Fibroblast of villous mesenchyme (primary cell): ENCODE measurements at places on chromosomes 1 and 21.

DNA sequence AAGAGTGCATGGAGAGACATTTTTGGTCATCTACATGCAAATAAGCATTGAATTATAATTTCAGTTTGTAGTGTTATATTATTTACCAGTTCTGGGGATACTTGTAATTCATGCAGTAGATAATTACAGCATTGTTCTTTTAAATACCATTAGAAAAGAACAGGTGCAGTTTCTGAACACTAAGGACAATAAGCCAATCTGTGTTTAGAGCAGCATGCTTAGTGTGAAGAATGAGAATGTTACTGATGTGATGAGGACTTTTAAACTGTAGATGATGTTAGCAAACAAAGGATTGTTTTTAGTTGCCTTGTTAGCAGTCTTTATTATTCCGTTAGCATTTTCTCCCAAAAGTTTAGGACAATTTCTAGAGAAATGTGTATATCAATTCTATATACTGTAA lies 348.3 kb downstream of the BRINP3 start:
- DNase-seq, result no peak

DNA sequence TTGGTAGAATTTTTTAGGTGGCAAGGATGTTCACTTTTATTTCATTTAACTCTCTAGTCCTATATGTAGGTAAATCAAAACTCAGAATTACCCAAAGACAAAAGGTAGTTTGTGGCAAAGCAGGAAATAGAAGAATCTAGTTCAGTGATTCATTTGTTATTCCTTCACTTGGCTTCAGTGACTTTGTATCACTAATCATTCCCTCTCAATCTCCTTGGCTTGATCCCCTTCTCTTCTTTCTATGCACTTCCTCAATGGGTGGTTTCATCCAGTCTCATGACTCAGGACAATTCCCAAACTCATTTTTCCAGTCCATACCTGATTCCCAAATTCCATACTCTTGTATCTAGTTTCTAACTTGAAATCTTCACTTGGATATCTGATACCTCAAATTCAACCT lies 64.9 kb downstream of the PRKACB start:
- DNase-seq, result no peak

- DNase-seq, result no peak
These were observed 9.4 kb downstream of the FCAMR start for GRCh38 chr1:206960676-206961386.

GRCh38 chr1:248111157-248111556 lies 16.2 kb downstream of the OR2L13 start:
- no peak for DNase-seq

GRCh38 chr1:21238141-21238800 lies 52.0 kb downstream of the ECE1 start:
- no peak for DNase-seq

GRCh38 chr1:111747282-111747734 lies 8.1 kb upstream of the INKA2 start:
- DNase-seq, result peak; percentile 84

DNA sequence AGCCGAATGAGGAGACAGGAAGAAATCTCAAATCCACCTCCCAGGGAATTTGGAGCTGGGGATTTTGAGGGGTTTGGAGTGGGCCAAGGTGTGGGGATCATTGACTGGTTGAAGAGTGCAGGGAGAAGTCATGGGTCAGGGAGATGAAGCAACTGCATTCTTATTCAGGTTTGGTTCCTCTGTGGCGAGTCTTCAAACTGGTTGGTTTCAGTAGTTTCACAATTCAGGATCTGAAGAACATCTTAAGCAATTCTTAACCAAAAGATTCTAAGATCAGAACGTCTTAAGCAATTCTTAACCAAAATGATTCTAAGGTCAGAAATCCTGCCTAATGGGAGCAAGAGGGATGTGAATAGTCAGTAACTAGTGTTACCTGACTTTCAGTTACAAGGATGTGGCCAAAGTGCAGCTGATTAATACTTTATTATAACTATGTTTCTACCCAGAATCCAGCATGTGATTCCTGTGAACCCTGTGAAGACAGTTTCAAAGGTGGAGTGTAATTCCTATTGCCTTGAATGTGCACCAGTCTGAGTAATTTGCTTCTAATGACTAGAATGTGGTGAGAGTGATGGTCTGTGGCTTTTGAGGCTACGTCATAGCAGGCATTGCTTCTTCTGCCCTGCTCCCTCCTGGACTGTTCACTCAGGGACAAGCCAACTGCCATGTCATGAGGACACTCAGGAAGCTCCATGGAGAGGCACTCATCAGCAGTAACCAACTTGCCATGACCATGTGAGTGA lies 61.2 kb downstream of the OLFML3 start:
- DNase-seq, result peak; percentile 41

GRCh38 chr1:53697721-53698383 lies 41.1 kb downstream of the GLIS1 start:
- peak; percentile 85 for DNase-seq

DNA sequence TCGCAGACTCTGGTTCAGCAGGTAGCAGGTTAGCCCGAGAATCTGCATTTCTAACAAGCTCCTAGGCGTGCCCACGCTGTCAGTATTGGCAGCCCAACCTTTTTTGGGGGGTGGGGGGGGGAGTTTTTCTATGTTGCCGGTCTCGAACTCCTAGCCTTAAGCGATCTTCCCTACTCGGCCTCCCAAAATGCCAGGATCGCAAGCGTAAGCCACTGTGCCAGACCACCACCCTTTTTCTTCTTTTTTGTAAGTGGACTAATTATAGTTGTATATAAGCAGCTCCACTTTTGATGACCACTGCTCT lies 480 bp upstream of the MIS18A start:
- no peak for DNase-seq

DNA sequence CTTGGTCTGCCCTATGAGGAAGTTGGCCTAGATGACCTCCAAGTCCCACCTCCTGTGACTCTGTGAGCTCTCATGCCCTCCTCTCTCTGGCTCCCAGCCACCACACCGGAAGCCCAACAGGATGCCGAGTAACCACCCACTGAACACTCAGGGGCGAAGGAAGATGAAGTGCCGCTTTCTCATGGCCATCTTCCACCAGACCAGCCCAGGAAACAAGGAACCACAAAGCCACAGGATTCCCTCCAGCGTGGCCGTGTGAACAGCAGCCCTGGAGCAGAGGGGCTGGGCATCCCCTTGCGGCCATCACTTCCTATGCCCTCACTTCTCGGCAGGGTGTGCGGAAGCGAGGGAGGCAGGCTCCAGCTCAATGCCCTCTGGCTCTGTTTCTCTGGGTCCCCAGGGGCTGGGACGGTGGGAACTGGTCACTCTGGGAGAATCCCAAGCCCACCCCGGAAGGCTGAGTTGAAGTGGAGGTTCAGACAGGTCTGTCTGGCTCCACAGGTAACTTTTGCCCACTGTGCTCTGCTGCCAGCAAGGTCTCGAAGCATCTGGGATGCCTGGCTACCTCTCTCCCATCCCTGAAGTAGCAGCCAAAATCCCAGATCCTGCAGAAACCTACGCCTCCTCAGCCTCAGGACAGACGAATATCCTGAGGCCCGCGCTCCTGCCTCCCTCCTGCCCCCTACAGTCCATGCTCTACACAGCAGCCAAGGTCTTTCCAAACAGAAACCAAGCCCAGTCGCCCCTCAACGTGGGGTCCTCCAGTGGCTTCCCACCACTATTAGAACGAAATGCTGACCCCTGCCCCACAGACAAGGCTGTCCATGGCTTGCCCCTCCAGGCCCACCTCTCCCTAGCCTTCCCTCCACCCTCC lies 44.2 kb upstream of the ECE1 start:
- DNase-seq, result peak; percentile 92

- no peak for DNase-seq
These were observed 49.5 kb downstream of the ATP6V1G3 start for GRCh38 chr1:198491028-198491427.

DNA sequence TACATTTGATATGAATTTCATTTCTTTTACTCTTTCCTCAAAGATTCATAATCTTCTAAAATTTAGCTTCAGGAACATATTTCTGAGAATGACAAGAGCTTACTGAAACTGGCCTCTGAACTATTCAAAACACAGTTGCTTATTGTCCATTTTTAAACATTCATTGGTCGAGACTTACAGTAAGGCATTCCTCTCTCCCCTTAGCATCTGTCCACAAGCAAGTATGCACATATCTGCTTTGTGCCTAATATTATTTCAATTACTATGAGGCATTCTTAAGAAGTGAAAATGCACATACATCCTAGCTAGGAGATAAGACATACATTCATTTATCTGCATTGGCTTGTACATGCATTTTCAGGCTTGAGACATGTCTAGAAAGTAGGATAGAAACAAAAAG lies 488.7 kb downstream of the PTBP2 start:
- no peak for DNase-seq

DNA sequence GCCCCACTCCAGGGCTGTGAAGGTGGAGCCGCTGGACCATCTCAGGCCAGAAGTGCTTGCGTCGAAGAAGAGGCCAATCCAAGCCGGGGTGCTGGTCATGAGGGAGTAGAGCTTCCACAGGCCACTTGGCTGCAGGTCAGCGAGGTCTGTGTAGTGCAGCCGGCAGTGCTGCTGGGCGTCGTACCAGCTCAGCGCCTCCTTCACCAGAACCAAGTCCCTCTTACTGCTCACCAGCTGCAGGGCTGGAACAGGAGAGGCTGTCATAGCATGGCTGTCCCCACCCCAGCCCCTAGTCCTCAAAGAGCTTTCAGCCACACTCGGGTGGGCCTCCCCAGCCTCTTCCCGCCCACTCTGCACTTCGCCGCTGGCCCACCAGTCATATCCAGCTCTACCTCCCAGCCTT lies 2.2 kb downstream of the CLEC20A start:
- DNase-seq, result no peak

DNA sequence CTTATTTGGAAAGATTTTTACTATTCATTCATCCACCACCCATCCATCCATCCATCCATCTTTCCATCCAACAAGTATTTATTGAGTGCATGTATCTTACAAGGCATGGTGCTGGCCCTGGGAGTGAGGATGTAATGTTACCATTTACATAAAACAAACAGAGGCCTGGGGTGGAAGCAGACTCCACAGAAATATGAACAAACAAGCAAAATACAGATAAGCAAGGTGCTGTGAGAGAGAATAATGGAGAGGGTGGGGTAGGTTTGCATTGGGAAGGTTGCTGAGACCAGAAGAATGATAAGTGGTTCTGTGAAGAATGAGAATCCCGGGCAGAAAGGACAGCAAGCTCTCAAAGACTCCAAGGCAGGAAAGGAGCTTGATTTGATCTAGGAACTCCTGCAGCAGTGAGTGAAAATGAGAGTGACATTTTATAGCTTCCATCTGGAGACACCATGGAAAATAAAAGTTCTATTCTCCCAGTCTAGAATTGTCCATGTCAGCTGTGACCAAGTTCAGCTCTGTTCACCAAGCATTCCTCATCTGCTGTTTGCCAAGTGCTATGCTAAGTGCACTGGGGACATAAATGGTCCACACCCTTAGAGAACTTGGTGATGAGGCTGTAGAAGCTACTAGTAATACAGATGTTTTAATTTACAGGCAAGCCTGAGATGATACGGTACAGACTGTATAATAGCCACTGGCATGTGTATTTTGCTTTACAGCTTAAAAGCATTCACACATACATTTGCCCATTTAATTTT lies 75.3 kb downstream of the PEX14 start:
- peak; percentile 21 for DNase-seq

DNA sequence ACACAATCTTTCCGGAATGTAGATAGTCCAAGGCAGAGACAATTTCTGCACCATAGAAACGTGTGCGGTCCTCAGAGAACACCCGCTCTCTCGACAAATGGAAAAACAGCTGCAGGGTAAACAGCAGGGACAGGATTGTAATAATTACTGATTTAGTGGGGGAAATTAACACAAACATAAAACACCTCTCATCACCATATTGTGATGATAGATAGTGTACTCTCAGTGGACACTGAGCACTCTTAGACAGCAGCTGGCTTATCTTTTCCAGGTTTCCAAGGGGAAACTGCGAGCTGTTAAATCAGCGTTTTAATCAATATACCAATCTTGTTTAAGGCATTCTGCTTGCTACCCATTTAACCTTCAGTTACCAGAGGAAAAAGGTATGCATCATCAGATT lies 277.1 kb downstream of the AKT3 start:
- DNase-seq, result no peak

GRCh38 chr1:227758366-227758765 lies 23.1 kb downstream of the SNAP47 start:
- DNase-seq, result no peak

- peak; percentile 27 for DNase-seq
These were observed 524 bp downstream of the COPA start for GRCh38 chr1:160342526-160342925.

DNA sequence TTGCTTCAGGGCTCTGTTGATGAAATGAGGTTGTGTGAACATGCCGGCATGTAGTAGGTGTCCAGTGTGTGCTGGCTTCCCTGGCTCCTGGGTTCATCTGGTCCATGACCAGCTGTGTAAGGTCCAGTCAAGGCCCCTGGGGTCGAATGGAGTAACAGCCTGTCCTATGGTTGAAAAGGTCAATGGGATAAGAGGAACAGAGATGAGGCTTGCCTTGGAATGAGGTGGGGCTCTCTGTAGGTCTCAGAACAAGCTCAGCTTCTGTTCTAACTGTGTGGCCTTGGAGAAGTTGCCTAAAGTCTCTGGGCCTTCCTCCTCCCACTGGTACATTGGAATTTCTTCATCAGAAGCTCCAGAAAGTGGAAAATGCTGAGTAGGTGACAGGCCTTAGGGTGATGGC lies 26.6 kb downstream of the RPS6KA1 start:
- no peak for DNase-seq

DNA sequence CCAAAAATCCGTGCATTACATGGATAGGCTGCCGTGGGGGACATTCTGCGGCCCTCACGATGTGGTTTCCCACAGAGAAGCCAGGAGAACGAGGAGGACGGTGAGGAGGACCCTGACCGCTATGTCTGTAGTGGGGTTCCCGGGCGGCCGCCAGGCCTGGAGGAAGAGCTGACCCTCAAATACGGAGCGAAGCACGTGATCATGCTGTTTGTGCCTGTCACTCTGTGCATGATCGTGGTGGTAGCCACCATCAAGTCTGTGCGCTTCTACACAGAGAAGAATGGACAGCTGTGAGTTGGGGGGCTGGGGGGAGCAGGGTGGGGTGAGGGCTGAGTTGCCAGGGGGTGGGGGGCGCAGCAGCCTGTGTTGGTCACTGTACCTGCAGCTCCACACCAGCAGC lies 13.2 kb downstream of the PSEN2 start:
- DNase-seq, result no peak

GRCh38 chr1:201999625-202000238 lies 10.7 kb upstream of the ELF3 start:
- DNase-seq, result peak; percentile 45

DNA sequence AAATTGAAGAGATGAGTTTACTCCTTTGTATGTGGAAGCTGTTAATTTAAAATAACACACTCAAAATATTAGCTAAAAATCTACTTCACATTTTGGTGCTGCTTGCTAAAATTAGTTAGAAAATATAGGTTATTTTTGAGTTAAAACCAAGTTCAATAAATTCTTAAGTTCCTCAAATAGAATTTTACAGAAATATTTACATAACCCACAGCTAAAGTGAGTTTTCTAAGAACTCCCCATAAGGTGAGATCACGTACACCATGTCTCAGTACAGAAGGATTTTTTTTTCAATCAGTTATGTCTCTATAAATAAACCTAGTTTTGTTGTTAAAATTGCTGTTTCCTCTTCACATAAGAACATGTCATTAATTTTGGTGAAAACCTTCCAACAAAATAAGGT lies 108.0 kb downstream of the SDCCAG8 start:
- DNase-seq, result no peak

- no peak for DNase-seq
These were observed 42.2 kb downstream of the ECE1 start for GRCh38 chr1:21247892-21248715.
